ENCODE measurements at places on chromosomes 1 and 21.

DNA sequence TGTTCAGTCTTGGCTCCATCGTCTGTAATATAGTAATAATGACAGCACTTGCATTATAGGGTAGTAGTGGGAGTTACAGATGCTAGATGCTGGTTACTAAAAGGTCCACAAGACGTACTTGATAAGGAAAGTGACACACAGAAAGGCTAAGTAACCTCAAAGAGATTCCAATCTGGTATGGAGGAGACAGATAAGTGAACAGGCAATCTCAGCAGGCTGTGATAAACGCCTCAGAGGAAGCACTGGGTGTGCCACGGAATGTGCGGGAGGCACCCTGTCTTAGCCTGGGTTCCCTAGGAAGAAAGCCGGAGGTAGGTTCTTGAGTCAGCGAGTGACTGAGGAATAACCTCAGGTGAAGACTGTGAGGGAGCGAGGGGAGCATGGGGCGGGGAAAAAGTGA is 4.6 kb upstream of the CTPS1 start:
- DNase-seq: no peak

DNA sequence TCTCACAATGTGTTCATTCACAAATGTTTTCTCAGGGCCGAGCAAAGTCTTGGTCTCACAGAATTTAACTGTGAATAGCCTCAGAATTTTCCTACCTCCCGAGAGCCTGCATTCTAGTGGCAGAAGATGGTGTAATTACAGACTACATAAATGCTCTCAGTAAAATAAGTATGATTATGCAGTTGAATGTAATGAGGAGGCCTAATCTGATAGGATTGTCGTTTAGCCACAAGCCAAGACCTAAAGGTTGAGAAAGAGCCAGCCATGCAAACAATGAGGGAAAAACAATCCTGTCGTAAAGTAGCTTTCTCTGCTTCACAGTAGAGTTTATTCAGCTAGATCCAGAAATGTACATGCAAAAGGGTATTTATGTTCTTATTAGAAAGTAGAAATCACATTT is 607.8 kb upstream of the B3GALT2 start:
- DNase-seq: no peak

- peak; percentile 66 for DNase-seq
These were observed 4.3 kb upstream of the C1QTNF12 start for GRCh38 chr1:1250786-1251284.

- DNase-seq: no peak
These were observed 498.2 kb downstream of the PLPP3 start for GRCh38 chr1:56081173-56081572.

GRCh38 chr1:3543076-3544039 is 68.0 kb downstream of the MEGF6 start:
- DNase-seq: no peak

DNA sequence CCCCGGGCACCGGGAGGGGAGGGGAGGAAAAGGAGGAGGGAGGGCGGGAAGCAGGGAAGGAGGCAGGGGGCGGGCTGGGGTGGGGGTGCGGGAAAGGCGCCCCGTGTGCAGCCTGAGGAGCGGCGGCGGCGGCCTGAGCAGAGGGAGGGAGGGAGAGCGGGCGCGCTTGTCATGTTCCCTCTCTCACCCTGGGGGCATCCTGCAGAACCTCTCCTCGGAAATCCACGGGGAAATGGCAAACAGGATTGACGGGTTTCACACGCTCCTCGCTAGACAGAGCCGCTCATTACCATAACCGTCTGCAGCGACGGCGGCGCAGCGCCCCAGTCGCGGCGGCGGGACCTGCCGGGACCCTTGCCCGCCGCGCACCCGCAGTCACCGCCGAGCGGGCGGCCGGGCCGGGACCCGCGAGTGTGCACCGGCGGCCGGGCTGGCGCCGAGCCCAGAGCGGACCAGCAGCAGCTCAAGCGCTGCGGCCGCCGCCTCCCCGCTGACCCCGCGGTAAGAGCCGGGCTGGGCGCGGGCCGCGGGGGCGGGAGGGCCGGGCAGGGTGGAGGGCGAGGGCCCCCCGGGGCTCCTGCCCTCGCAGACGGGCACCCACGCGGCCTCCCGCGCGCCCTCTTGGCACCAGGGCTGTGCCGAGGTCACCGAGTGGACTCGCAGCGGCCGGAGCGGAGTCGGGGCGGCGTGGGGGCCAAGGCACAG is at the start of gene SERTAD4:
TSS of gene SERTAD4 (plus strand) at position 286 of the 705 bp plus-strand sequence. CDS start 5,165 bp downstream, outside the sequence.
- no peak for DNase-seq

- DNase-seq: no peak
These were observed 21.2 kb downstream of the ACTRT2 start for GRCh38 chr1:3042481-3042880.

GRCh38 chr1:9198538-9199361 is 35.8 kb upstream of the H6PD start:
- DNase-seq: no peak

GRCh38 chr1:247529771-247530355 is 6.4 kb downstream of the OR2C3 start:
- no peak for DNase-seq

DNA sequence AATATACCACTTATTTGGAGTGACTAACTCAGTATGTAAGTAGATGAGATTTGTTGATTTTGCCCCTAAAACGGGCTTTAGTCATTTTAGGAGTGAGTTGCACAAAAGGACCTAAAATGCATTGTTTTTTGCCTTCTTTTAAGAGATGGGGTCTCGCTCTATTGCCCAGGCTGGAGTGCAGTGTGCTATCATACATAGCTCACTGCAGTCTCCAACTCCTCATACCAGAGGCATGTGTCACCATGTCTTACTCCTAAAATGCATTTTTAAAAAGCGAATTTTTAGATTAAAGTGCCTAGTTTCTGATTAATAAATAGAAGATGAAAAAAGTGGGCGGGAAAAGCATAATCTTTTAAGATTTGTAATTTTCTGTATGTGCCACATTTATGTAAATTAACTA is 11.5 kb upstream of the NEXN start:
- no peak for DNase-seq

- no peak for DNase-seq
These were observed 170.5 kb downstream of the HFM1 start for GRCh38 chr1:91234181-91234580.

DNA sequence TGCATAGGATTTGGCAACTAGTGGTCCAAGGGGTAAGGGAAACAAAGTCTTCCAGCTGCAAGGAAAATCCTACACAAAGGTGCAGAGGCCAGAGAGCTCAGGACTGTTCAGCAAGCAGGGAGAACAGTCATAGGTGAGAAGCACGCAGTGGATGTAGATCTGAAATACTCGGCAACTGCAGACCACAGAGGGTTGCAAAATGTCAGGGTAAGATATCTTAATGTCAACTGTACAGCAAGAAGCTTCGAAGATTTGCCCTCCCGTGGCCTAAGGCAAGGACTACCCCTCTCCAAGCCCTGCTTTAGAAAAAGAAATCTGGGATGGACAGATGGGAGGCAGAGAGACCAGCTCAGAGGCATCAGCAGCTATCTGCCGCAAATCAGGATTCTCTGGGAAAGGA is 153.4 kb upstream of the IRF2BP2 start:
- no peak for DNase-seq

DNA sequence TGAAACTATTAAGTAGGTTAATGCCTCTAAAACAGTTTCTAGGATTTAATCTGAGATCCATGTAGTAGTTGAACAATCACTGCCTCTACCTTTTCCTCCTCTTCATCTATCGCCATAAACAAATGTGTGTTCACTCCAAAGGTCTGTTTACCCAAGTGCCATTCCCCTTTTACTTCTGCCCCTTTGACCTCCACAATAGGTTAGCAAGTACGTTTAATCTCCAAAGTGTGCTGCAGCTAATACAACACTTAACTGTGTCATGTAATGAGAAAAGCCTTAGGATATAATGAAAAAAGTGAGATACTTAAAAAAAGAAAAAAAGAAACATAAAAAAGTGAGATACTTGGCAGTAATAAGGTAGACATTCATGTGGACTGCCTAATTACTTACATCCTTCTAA is 28.2 kb downstream of the GPBP1L1 start:
- no peak for DNase-seq

DNA sequence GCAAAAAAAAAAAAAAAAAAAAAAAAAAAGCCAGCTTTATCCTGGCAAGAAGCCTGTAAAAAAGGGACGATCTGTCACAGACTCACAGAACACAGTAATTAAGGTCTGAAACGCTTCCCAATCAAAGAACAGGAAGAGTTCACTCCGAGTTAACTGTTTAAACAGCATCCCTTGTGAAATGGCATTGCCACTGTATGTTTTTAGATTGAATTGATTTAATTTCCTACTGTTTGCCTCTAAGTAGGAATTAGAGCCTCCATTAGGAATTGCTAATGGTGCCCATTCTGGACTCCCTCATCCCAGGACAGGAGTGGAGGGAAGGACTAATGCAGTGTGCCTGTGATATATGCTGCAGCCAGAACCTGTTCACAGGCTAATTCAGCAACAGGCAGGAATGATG is 370.8 kb downstream of the RWDD3 start:
- DNase-seq: no peak

- DNase-seq: no peak
These were observed 20.6 kb upstream of the PGD start for GRCh38 chr1:10378081-10378841.

GRCh38 chr1:201295861-201296260 is 12.6 kb downstream of the PKP1 start:
- no peak for DNase-seq

DNA sequence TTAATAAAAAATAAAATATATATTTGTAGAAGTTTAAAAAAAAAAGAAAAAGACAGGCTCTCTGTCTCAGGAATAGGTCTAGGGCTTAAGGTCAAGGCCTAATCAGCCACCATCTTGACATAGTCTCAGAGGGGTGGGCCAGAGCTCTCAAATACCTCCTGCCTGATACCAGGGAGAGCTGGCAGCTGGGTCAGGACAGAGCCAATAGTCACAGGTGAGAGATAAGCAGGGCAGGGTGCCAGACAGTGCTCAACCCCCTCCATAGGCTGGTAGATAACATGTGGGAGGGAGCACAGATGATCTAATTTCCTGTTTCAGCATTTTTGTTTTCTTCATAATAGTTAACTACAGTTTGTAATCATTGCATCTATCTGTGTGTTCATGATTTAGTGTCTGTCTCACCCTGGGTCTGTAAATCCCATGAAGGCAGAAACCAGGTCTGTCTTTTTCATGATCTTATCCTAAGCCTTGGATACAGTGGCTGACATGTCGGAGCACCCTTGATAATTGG is 152.0 kb upstream of the GRIK3 start:
- no peak for DNase-seq

GRCh38 chr1:224493269-224493668 is 58.7 kb upstream of the WDR26 start:
- DNase-seq: no peak

DNA sequence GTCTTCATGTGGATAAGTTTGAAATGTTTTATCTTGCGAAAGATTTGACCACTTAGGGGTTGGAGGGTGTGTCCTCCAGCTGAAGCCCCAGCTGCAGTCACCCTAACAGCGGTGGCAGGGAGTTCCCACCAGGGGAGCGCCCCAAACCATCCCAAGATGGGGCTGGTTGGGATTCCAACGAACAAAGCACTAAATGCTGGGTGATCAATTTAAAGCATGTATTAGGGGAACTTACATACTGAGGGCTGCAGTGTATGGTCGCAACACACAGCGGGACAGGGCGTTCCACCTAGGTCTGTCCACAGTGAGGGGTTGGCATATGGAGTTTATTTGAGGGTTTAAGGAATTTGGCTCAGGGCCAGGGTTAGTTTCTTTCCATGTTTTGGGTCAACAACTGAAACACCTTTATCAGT is 26.3 kb downstream of the SLC37A1 start:
- no peak for DNase-seq

GRCh38 chr1:164452549-164452948 is 106.4 kb upstream of the PBX1 start:
- no peak for DNase-seq

- no peak for DNase-seq
These were observed 1.1 kb upstream of the GUCA2B start for GRCh38 chr1:42152119-42152518.

GRCh38 chr1:165451691-165452090 is 6.8 kb upstream of the RXRG start:
- DNase-seq: no peak

- DNase-seq: no peak
These were observed 36.1 kb downstream of the RUNX3 start for GRCh38 chr1:24894002-24894401.

- DNase-seq: no peak
These were observed 20.0 kb upstream of the SYT6 start for GRCh38 chr1:114173680-114174079.

GRCh38 chr1:205568469-205569361 is 63.1 kb downstream of the ELK4 start:
- no peak for DNase-seq

GRCh38 chr1:63732666-63733065 is 41.2 kb upstream of the ROR1 start:
- DNase-seq: no peak

DNA sequence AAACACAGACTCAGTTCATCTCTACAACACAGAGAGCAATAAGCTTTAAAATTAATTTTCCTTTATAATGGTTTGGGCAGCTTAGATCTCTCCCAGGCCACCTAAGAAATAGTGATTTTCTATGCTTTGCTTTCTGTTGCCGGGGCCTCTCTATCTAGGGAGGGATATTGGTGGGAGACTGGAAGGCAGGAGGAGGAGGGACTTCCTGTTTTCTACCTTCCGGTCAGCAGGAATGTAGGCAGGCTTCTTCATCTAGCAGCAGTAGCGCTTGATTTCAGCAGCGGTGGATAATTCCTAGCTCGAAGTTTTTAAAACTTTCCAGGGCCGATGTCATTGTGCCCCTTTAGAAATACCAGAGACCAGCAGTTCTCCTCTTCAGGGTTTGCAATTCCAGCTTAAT is 5.1 kb upstream of the DESI2 start:
- no peak for DNase-seq

DNA sequence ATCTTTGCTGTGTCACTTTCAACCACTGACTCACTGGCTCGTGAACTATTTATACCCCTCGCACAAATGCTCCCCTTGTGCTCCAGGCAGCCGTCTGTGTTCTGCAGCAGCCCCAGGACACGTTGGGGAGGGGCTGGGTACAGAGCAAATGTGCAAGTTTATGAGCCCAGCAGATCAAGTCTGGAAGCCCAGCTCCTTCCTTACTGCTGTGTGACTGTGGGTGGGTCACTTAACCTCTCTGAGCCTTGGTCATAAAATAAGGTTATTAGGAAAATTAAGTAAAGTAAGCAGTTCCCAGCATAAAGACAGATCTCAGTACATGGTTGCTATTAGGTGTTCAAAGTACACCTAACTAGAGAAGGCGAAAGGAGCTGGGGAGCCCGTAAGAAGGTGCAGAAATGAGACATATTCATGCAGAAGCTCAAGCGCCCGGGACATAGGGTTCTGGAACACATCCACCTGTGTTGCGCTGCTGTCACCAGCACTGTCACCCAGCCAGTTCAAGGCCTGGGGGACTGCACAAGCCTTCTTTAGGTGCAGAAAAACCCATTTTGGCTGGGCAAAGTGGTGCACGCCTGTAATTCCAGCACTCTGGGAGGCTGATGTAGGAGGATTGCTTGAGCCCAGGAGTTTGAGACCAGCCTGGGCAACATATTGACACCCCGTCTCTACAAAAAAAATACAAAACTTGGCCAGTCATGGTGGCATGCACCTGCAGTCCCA is 13.8 kb downstream of the EFHD2 start:
- no peak for DNase-seq
